ENCODE measurements at places on chromosomes 16 and 17.
A peak's percentile ranks its signal among the peaks of the same experiment; 100 is the strongest.

GRCh38 chr17:2796164-2797125 is at the start of gene RAP1GAP2:
TSS of gene RAP1GAP2 (plus strand) at chr17:2796438. CDS start at chr17:2796528, 90 bp downstream.
- peak; percentile 41 for DNase-seq

- DNase-seq: no peak
Measured at GRCh38 chr17:79537061-79537460, 73.8 kb downstream of the RBFOX3 start.

DNA sequence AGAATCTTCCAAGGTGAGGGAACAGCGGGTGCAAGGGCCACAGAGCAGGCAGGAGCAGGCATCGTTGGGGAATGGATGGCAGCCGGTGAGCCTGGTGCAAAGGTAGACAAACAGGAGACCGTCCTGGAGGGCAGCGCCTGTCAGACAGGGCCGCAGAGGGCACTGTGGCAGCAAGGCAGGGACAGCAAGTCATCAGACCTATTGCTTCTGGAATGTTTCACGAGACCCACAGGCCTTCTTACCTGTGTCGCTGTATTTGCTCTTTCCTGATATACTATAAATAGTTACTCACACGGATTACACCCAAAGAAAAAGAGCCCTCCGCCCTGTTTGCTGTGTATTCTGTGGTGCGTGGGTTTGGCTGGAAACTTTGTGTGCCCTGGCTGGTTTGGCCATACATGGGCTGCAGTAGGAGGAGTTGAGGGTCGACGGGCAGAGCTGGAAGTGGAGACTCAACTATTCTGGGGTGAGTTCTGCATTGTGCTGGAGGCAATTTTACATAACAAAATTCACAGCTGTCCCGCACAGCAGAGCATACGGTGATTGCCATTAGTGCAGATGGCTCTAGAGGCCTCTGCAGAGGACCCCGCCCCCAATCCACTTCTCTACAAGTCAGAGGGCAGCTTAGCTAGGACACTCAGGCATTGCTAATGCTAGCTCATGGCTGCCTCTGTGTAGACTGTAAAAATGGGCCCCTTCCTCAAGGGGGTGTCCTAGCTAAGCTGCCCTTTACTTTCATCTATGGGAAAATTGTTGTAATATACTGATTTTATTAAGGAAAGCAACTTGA is 18.6 kb upstream of the POLR3E start:
- DNase-seq: no peak

DNA sequence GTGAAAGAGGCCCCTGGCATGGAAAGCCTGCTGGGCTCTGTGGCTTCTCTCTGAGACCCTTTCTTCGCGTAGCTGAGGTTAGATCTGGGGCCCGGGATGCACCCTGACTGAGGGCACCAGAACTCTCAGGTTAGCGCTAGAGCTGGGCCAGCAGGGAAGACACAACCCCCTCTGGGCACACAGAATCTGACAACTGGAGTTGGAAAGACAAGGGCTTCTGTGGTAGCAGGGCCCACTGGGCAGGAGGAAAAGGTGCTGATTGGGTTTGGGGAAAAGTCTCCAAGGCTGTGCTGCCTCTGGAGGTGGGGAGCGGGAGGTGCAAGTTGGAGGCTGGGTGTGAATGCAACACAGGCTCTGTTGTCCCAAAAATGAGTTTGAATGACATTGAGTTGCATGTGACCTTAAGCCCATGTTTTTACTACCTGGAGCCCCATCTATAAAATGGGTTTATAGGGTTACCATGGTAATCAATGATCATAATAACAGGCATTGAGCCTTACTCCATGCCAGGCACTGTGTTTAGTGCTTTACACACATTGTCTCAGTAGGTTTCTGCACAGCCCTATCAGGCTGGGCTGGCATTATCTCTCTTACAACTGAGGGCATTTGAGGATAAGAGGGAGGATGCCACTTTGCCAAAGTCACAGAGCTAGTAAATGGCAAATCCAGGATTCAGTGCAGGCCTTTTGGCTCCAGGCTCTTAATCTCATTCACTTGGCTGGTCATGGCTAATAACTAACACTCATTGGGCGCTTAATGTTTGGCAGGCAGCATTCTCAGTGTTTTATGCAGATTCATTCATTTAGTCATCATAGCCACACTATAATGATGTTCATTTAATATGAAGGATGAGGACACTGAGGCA is 9.5 kb upstream of the IGFBP4 start:
- no peak for DNase-seq

DNA sequence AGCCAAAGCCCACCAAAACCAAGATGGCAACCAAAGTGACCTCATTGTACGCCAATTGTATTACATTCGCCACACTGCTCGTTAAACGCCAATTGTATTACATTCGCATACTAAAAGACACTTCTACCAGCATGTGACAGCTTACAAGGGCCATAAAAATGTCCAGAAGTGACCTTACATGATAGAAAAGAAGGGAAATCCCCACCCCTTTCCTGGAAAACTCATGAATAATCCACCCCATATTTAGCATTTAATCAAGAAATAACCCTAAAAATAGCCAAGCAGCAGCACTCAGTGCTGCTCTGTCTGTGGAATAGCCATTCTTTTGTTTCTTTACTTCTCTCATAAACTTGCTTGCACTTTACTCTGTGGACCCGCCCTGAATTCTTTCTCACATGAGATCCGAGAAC is 25.7 kb downstream of the PSMD7 start:
- no peak for DNase-seq

- no peak for DNase-seq
Measured at GRCh38 chr16:2499890-2500429, 13.8 kb upstream of the ATP6V0C start.

- no peak for DNase-seq
Measured at GRCh38 chr17:59427425-59427921, 96.0 kb downstream of the YPEL2 start.

- no peak for DNase-seq
Measured at GRCh38 chr16:77307426-77308162, 108.4 kb downstream of the SYCE1L start.

- DNase-seq: no peak
Measured at GRCh38 chr16:22353191-22353919, 21.1 kb downstream of the CDR2 start.

- DNase-seq: no peak
Measured at GRCh38 chr17:56727876-56728617, 105.7 kb downstream of the C17orf67 start.

- no peak for DNase-seq
Measured at GRCh38 chr16:53417976-53418375, 16.3 kb upstream of the RBL2 start.

- no peak for DNase-seq
Measured at GRCh38 chr16:84841787-84842300, 22.1 kb downstream of the CRISPLD2 start.

DNA sequence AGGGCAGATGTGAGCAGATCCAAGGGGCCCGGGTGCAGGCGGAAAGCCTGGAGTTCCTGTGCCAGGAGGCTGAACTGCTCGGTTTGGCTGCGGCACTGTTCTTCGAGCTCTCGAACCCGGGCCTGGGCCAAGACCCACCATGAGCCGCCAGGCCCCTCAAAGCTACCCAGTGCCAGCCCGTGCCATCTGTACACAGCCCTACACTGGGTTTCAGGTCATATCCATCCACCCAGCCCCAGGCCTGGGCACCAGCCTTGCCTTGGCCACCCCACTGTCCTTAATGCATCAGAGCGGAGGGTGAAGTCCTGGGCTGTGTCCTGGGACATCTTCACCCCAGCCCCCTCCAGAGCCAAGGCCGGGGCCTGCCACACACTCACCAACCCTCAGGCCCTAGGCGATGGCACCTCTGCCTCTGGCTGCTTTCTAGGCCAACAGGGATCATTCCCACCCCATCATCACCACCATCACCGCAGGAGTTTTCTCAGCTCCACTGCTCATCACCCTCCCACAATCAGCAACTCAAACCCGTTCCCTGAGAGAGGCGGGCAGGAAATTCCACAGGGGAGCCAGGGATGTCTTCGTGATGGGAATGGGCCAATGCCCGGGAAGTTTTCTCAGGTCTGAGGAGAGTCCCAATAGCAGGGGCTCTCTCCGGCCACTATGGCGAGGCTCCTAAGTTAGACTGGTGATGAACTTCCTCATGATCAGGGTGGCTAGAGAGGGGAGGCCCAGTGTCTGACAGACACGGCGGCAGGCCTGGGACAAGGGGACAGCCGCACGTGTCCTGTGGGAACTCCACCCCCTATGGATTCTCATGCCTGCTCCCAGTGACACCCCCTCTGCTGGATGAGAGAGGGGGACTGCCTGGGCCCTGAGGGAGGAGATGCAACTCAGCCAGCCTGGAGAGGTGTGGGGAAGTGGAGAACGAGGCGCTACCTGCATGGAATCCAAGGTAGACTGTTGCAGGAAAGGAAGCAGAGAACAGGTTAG is 9.1 kb downstream of the TSPOAP1 start:
- no peak for DNase-seq

Measured in stimulated activated CD8-positive, alpha-beta memory T cell treated with anti-CD3 and anti-CD28 coated beads, Interleukin-15, amount 100 ng/mL, for 4 hours (primary cell).